OCI-M1 (cell line): ENCODE measurements at places on chromosomes 1 and 21.

DNA sequence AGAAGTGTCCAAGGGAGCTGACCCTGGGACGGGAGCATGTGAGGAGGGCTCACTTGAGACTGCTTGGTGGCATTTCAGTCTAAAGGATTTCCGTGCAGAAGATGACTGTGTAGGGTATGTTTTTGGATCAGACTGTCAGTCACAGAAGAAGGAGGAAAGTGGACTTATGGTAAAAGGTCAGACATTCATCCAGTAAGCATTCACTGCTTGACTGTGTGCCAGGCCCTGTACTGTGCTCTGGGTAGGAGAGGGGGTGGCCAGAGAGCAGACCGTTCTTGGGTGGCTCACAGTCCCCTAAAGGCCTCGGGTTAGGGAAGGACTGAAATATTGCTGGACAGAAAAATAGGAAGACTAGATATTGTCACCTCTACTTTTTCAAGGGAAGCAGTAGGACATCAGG is 2.1 kb upstream of the SERINC2 start:
- no peak for DNase-seq

DNA sequence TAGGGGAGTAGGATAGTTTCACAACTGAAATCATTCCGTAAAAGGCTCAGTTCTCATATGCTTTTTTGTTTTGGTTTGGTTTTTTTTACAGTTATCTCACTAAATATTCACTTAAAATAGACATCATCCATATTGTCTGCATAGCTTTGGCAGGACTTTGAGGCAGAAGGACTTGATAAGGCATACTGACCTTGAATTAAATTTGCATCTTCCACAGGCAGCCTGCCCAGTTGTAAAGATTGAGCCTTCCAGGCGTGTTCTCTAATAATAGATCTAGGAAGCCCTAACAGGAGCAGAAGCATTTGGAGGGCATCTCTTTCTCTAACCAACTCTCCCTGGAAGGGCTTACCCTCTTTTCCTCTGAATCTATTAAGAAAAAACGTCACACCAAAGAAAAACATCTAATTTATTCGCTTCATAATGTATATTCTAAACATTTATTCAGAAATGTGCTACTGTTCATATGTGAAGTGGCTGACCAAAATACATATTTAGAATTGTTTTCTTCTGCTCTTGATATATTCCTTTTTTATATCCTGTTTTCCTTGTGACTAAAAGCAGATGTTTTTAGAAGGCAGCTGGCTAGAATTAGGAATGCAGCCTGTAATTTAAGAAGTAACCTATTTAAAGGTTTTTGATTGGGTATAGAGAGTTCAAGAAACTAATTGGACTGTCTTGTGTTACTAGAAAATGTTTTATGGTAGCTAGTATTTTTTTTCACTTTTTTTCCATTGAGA is 20.2 kb downstream of the DESI2 start:
- DNase-seq: no peak

- DNase-seq: no peak
Observed at GRCh38 chr1:38865112-38865715, 5.6 kb upstream of the RRAGC start.

- DNase-seq: peak; percentile 75
Observed at GRCh38 chr1:108643492-108644335, 17.2 kb downstream of the HENMT1 start.

- DNase-seq: no peak
Observed at GRCh38 chr1:54309631-54310366, 96.4 kb downstream of the SSBP3 start.

GRCh38 chr1:20102875-20103274 is 16.5 kb downstream of the PLA2G2D start:
- DNase-seq: peak; percentile 13

DNA sequence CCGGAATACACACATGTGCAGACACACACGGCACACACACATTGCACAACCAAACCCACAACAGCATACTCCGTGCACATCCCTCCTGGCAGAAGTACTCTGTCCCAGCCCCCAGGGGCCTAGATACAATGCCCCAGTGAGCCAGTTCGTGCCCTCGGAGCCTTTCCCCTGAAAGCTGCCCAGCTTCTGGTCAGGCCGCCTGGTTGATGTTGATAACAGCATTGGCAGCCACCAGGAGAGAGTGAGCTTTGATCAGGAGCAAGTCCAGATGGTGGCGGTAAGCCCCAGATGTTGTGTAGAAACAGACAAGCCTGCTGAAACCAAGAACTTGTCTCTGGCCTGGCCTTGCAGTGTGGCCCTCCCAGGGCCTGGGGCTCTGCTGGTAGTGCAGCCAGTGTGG is 109.1 kb downstream of the GRIK3 start:
- DNase-seq: no peak

- no peak for DNase-seq
Observed at GRCh38 chr1:47524272-47524671, 86.4 kb downstream of the FOXD2 start.

DNA sequence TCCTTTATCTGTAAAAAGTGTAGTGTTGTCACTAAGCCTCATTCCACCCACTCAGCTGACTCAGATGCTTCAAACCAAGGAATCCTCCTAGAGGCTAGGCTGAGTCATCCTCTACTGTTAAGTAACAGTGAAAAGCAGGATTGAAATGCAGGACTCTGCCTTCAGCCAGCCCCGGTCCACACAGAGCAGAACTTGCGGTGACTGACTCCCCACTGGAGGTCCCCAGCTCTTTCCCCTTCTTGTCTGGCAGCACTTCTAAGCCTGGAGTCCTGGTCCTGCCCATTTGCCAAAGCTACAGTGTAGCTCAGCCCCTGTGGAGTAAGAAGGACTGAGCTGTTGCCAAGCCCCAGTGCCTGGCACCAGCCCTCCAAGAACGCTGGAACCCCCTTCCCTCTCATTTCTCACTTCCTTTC is 1.7 kb downstream of the RAB7B start:
- peak; percentile 80 for DNase-seq

DNA sequence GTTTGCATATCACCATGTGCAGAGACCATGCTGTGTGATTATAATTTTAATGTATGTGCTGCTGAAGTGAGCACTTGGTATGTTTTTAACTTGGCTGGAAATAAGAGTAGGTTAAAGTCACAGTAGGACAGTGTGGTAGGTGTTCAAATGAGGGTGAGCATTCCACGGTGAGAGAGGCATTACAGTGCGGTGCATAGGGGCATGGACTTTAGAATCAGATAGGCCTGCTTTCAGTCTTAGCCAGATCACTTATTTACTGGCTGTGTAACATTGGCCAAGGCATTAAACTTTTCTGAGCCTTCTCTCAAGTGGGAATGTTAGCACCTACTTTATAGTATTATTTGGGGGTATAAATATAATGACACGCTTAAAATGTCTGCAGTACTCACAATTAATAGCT is 43.2 kb downstream of the GIPC2 start:
- DNase-seq: no peak

DNA sequence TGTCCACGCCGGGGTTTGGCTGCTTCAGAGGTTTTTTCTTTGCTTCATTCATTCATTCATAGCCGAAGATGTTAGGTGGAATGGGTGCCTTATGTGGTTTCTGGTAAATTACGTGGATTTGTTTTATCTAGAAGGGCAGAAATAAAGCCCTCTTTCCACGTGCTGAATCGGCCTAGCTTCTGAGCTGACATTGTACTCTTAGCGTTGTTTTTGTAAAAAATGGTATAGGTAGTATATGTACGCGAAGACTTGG is 1.5 kb downstream of the GALNT2 start:
- no peak for DNase-seq

DNA sequence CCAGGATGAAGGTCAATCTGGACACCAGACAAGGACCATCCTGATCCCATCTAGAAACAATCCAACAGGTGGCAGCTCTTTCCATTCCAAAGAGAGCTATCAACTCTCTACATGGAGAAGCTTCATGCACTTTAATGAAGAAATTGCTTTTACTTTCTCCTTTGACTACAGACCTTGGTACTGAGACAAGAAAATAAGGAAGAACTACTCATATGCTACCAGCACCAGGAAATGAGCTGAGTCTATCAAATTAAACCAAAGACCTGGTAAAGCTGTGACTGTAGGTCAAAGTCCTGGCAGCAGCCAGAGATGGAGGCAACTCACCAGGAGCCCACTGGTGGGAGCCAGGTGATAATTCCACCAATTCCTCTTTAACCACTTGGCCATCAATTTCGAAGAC is 64.3 kb upstream of the LRRC8B start:
- DNase-seq: peak; percentile 49

DNA sequence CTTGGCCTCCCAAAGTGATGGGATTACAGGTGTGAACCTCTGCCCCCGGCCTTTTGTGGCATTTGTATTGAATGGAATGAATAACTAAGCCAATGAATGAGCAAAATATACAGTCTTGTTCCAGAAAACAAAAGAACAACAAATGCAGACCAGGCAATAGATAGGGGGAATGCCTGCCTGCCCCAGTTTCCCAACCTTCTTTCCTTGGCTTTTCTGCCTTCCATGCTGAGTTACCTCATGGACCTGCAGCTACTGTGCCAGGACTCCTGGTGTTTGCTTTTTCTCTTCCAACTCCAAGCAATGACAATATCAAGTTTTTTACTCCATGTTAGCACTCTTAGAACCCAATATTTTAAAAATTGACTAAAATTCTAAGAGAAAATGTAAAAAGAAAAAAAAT is 58.6 kb upstream of the BACH1 start:
- DNase-seq: no peak

GRCh38 chr1:98196012-98196411 is 275.2 kb upstream of the DPYD start:
- DNase-seq: no peak

GRCh38 chr1:156645666-156646065 is 3.7 kb downstream of the BCAN start:
- no peak for DNase-seq

DNA sequence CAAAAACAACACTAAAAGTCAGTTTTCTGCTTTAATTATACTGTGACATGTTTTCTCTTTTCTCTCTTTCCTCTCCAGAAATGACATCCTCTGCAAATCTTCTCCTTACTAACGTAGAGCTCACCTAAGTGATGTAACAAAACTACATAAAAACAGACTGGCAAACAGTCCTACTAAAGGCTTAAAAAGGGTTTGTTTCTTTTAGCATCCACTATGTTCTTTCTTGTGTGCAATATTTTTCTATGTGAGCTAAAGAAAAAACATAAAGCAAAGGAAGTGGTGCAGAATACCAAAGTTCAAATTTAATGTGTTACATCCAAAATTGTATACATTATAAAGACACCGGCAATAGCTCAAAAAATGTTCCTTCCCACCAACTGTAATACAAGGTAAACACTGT is 14.5 kb downstream of the USP24 start:
- DNase-seq: no peak

GRCh38 chr1:8211883-8212579 is 105.9 kb upstream of the SLC45A1 start:
- peak; percentile 67 for DNase-seq

- peak; percentile 93 for DNase-seq
Observed at GRCh38 chr1:101071470-101071891, 45.9 kb upstream of the DPH5 start.

DNA sequence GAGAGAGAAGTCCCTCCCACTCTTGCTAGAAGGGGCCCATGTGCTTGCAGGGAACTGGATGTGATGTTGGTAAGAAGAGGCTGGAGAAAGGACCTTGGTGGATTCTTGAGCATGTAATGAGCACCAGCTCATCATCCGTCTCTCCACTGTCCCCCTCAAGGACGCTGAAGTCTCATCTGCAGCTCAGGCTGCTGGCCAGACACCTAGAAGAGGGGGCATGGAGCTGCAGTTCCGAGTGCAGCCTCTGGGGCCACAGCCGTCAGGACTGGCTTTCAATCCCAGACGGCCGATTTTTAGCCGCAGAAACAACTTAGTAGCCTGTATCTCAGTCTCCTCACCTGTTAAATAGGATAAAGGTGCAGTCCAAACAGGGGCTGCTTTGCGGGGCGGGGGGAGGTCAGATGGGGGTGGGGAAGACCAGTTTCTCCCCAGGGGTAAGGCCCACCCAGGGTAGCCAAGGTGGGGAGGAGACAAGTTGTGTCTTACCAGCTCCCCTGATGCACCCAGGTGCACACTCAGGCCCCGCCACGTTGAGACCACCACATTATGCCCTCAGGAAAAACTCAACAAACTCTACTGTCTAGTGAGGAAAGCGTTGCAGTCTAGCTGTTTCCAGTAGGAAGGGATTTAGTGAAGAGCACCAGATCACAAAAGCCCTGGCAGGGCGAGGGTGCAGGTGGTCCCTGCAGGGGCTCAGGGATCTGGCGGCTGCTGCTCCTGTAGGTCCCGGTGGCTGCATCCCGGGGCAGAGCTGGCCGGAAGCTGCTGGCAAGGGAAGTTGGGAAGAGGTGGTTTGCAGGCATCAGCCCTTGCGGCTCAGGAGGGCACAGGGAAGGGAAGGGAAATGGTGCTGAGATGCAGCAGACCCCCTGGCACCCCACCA is 29.5 kb downstream of the LDLRAP1 start:
- peak; percentile 69 for DNase-seq

GRCh38 chr1:245684166-245684565 is 529.4 kb downstream of the KIF26B start:
- DNase-seq: no peak
